ENCODE measurements at places on chromosomes 4 and X.

- peak; percentile 50 for DNase-seq
These were observed 27.3 kb upstream of the JADE1 start for GRCh38 chr4:128782076-128782715.

DNA sequence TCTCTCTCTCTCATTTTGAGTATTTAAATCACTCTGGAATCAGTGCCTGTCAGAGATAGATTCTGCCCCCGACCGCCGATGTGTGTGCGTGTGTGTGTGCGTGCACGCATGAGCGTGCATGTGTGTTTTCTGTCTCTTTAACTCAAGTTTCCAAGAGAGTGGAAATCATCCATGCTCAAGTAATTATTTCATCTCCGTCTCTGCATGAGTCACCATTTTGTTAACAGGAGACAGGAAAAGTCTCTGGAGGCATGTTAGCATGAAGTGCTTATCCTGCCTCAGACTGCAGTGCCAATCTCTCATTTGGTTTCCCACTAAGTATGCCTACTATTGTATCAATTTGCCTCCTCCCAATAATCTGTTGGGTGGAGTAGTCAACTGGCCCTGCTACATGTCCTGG, 182.9 kb upstream of the NHS start:
- no peak for DNase-seq

DNA sequence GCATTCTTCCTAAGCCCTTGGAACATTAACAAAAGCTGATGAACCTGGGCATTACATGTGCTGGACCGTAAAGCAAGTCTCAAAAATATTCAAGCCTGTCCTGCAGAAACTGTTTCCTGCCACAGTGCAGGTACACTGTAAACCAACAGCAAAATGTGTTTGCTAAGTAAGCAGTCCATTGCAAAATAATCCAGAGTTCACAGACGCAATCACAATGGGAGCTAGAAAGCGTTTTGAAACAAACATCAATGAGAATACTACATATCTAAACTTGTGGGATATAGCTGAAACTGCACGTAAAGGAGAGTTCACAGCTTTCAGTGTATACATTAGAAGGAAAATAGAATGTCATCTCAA, 61.6 kb downstream of the RGS12 start:
- DNase-seq: no peak

GRCh38 chr4:44806071-44806470, 79.7 kb upstream of the GNPDA2 start:
- no peak for DNase-seq

- DNase-seq: no peak
These were observed 446.3 kb upstream of the GNPDA2 start for GRCh38 chr4:45172636-45173035.

DNA sequence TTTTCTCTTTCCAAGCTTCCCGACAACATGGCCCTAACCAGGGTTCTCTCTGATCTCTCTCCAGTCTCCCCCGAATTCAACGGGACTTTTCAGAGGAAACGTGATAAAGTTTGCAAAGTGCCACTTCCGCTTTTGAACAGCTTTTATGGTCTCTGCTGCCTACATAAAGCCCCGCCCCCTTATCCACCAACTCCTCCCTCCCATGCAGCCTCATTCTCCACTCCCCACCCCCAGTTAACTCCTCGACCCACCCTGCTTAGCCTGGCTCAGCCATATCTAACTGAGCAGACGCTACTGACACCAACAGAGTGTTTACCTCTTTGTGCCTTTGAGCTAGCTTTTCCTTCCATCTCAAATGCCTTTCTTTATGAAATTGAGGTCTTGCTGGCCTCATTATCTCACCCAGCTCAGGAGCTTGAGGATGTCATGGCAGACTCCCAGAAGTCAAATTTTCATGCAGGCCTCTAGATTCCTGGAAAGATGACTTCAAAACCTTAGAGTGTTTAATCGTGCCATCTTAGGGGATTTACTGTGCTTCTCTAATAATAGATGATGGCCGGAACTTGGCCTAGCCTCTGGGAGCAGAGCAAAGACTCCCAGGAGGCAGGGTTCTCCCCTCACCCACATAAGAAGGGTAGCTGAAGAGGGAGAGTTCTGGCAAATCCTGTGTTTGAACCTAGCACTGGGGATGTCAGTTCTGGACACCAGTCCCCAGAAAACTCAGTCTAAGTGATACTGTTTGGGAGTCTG, 606.0 kb downstream of the BCOR start:
- DNase-seq: peak; percentile 46

GRCh38 chr4:94363136-94363655, 20.6 kb upstream of the HPGDS start:
- no peak for DNase-seq

GRCh38 chr4:8171984-8172924, 13.6 kb upstream of the ABLIM2 start:
- DNase-seq: peak; percentile 19

All from activated T-cell treated with anti-CD3 and anti-CD28 coated beads for 4 hours (primary cell).